NCI-H82 (cell line): ENCODE measurements at places on chromosomes 5 and 9.

GRCh38 chr9:79470954-79471353 lies 100.8 kb upstream of the TLE4 start:
- DNase-seq: peak; percentile 80

DNA sequence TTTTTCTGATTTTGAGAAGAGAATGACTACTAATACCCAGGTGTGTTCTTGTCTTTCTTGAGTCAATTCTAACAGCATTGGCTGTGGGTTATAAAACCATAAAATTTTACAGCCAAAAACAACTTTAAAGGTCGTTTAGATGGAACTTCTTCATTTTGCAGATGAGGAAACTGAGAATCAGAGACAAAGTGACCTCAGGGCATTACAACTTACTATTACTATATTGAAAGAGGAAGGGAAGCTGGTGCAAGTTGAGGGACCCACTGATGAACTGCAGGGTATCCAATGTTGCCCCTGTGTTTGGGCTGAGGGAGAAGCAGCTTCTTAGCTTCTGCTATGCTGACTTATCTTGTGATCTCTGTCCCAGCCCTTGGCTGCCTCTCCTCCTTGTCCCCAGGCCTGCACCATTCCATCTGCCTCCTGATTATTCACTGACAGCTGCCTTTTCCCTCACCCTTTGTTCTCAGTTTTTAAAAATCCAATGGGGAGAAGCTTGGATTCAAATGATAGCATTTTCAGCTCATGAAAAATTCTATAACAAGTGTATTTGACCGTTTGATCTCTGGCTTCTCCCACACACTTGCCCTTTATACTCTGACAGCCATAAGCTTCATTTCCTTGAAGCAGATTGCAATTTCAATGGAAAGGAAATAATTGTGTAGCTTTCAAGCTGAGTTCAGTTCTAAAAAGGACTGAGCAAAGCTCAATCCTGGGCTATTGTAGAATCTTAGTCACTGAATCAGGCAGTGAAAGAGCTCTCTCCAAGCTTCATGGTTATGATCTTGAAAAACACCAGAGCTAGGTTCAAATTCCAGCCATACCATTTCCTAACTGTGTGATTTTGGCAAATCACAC lies 68.5 kb downstream of the TMC1 start:
- peak; percentile 31 for DNase-seq

GRCh38 chr5:142870532-142871362 lies 100.6 kb downstream of the ARHGAP26 start:
- DNase-seq: no peak

DNA sequence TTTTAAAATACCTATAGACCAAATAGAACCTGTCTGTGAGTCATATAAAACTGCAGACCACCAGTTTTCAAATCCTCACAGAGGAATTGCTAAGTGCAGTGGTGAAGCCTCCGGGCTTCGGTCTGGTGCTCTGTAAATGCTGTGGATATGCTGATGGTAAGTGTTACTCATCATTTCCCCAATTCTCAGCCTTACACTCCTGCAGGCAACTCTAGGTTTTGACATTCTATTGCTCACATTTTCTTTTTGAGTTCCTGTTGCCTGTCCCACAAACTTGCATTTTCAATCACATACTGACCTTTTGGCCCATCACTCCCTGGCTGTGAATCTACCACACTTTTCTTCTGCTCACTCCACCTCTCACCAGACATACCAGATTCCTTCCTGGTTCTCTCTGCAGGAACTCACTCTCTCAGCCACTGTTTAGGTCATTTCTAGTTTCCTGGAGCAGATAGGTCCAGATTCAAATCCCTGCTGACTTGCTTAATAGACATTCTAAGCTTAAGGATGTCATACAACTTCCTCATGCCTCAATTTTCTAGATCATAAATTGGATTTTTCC lies 192.9 kb downstream of the RAB3C start:
- DNase-seq: no peak

GRCh38 chr5:116651653-116652052 lies 77.0 kb upstream of the SEMA6A start:
- no peak for DNase-seq

GRCh38 chr9:100355561-100355960 lies 2.8 kb upstream of the TEX10 start:
- no peak for DNase-seq

GRCh38 chr9:98912450-98912849 lies 31.3 kb upstream of the COL15A1 start:
- no peak for DNase-seq

- no peak for DNase-seq
These were observed 96.5 kb downstream of the SH3TC2 start for GRCh38 chr5:148966348-148966747.

- peak; percentile 67 for DNase-seq
These were observed 192.1 kb upstream of the TRIM32 start for GRCh38 chr9:116494815-116495634.

DNA sequence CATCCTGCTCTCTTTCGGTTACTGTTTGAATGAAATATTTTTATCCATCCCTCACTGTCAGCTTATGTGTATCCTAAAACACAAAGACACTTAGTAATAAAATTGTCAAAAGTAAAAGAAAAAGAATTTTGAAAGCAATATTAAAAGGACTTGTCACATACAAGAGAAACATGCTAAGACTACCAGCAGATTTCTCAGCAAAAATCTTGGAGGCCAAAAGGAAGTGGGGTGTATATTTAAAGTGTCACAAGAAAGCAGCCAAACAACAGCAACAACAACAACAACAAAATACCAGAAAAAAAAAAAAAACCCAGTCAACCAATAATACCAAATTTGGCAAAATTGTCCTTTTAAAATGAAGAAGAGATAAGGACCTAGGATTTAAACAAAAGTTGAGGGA lies 678.7 kb upstream of the TYRP1 start:
- DNase-seq: no peak
